ENCODE measurements at places on chromosomes 5 and 9. TPM values are rescaled to one million over a fixed set of nuclear protein-coding genes. Genes with fewer than 3 reads are reported as not detected.
A peak's percentile ranks its signal among the peaks of the same experiment; 100 is the strongest.

The ZBTB43 gene
- 21.1 TPM for total RNA-seq

The SPATA31C1 gene
- not detected for total RNA-seq

The PCDHB4 gene
- not detected for total RNA-seq

The PCDHA1 gene
- not detected for total RNA-seq

The ZNF354C gene
- 7.0 TPM for total RNA-seq

The GNAQ gene
- 17.8 TPM for total RNA-seq

The TAS2R1 gene
- not detected for total RNA-seq

The DMGDH gene
- 1.3 TPM for total RNA-seq

The INSL6 gene
- not detected for total RNA-seq

The PCDHGA4 gene
- total RNA-seq: not detected

The ORM2 gene
- total RNA-seq: not detected

The PDGFRB gene
- 0.74 TPM for total RNA-seq

- no peak for DNase-seq
Observed at GRCh38 chr9:102972780-102973179, 22.4 kb upstream of the CYLC2 start.

DNA sequence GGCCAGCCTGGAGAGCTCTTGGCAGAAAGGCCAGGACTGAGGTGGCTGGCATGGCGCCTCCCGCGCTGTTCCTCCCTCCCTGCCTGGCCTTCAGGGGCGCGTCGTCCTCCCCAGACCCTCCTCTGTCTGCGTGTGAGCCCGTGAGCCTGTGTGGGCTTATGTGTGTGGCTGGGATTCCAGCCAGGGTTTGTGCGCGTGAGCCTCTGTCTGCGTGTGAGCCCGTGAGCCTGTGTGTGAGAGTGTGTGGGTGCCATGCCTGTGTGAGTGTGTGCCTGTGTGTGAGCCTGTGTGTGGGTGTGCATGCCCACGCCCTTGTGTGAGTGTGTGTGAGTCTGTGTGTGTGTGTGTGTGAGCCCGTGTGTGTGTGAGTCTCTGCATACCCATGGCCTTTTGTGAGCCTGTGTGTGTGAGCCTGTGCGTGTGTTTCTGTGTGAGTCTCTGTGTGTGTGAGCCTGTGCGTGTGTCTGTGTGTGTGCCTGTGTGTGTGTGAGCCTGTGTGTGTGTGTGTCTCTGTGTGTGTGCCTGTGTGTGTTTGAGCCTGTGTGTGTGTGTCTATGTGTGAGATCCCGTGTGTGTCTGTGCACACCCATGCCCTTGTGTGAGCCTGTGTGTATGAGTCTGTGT, 13.0 kb downstream of the RXRA start:
- DNase-seq: no peak

- DNase-seq: no peak
Observed at GRCh38 chr5:91373006-91373405, 10.1 kb downstream of the ARRDC3 start.

DNA sequence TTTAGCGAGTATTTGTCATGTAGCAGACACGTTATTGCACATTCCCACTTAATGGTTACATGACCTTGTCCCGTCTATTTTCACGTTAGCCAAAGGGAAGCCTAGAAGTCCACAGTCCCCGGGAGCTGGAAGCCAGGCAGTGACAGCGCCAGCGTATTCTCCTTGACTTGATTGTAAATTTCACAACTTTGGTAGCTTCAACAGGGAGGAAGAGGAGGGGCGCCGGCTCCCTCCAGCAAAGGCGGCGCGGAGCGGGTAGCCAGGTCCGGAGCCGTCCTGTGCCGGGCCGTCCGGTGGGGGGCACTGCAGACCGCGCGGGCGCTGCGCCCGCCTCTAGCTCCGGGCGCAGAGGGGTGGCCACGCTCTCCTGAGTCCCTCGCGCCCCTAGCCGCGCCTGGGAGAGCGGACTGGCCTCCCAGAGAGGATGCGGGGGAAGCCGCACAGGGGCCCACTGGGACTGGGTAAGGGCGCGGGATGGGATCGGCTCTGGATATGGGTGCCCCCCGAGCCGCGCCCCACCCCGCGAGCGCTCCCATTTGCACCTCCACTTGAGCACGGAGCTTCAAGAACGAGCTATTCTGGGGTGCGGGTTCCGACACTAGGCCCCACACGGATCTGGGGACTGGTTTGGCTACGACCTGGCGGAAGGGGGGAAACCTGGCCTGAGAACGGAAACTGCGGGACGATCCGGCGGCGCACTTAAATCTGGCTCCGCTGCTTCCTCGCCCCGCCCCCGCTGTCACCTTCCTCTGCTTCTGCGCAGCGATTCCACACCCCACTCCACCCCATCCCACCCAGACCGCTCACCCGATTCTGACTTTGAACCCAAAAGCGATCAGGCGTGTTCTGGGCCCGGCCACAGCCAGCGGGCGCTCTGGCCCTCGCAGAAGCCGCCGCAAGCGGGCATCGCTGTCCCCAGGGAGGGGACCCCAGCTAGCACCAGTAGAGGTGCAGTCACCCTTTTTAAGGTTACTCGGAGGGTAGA, 23.8 kb downstream of the KLF4 start:
- peak; percentile 44 for DNase-seq

GRCh38 chr9:10548348-10548747, 64.5 kb downstream of the PTPRD start:
- DNase-seq: no peak

GRCh38 chr9:125655066-125655633, 51.9 kb downstream of the MAPKAP1 start:
- DNase-seq: no peak

GRCh38 chr5:2381861-2382260, 369.6 kb downstream of the IRX2 start:
- no peak for DNase-seq

DNA sequence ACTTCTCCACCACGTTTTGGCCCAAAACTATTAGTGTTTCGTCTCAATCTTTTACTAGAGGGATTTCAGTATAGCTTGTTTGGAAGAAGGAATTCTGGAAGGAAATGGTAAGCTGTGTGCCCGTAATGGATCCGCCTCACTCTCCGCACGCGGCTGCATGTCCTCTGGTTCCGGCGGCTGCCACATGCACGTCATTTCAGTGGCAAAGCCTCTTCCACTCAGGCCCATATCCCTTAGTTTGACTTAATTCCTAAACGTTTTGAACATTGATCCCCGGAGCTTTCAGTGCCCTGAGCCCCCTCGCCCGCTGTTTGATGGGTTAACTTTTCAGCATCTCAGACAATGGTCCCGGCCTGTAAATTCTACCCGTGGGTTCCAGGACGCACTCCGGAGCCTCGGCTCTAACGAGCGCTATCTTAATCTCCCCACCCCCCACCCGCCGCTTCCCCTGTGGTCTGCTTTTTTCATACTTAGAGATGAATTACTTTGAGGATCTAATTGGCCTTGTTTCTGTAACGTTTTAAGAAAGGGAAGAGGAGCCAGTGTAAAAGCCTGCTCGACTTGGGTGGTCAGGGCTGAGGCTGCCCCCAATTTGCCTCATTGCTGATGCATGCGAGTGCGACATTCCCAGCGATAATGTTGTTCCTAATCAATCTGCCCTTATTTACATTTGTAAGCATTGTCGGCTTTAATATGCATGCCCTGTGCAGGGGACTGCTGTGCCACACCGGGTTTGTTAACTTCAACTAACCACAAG, 4.6 kb downstream of the PTCH1 start:
- DNase-seq: peak; percentile 49

GRCh38 chr5:58149345-58149744, 310.5 kb downstream of the PLK2 start:
- no peak for DNase-seq

DNA sequence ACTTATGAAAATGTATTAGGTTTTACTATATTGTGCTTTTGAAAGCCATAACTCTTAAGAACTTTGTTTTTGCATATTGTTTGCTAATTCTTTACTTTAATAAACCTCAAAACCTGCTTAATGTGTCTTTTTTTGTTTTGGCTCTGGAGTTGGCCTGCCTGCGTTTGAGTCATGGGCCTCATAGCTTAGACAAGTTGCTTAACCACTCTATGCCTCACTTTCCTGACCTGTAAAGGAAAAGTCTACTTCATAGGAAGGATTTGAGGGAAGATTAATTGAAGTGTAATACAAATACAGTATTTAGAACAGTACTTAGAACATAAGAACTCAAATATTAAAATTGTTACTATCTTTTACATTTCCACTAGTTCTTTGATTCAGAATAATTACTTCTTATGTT, 10.3 kb downstream of the SMIM32 start:
- no peak for DNase-seq

GRCh38 chr5:7852542-7852941, 1.6 kb upstream of the CFAP90 start:
- no peak for DNase-seq

- DNase-seq: no peak
Observed at GRCh38 chr5:61002611-61003355, 57.8 kb downstream of the NDUFAF2 start.

GRCh38 chr9:4420351-4420750, 69.9 kb upstream of the SLC1A1 start:
- no peak for DNase-seq

GRCh38 chr9:18260521-18260920, 213.4 kb upstream of the ADAMTSL1 start:
- no peak for DNase-seq

GRCh38 chr5:124436294-124436693, 310.1 kb downstream of the ZNF608 start:
- no peak for DNase-seq

DNA sequence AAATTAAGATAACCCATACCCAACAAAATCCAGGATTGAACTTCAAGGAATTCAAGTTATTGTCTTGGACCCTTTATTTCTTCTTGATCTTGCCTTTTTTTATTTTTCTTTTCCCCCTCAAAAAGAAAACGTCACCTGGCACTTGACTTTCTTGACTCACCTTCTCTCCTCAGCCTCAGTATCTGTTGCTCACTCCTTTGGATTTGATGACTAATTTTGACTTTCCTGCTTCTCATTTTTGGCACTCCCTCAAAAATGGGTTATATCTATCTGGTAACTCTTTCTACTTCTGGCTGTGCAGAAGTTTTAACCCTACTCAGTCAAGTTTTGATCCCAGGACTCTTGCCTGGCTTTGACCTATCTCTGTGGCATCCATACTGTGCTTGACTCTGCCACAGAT, 66.6 kb upstream of the SPATA31D4 start:
- DNase-seq: no peak

DNA sequence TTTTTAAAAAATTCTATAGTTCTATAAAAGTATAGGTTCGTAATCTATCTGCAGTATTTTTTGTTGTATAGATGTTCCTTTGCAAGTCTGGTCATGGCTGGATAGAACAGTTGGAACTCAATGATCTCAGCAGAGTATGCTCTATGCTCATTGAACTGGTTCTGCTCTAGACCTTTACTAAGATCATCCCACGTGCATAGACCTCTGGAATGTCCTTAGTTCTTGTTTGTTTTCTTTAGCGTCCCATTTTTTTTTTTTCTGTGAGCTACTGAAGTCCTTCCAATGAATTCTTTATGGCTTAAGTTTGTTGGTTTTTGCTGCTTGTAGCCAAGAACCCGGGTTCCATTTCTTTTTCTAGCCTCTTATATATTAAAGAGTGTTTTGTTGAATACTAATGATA, 3.5 kb downstream of the TMEM38B start:
- DNase-seq: no peak

- DNase-seq: no peak
Observed at GRCh38 chr9:90793729-90794128, 7.9 kb upstream of the SYK start.
